ENCODE measurements at places on chromosomes 3 and 15.

DNA sequence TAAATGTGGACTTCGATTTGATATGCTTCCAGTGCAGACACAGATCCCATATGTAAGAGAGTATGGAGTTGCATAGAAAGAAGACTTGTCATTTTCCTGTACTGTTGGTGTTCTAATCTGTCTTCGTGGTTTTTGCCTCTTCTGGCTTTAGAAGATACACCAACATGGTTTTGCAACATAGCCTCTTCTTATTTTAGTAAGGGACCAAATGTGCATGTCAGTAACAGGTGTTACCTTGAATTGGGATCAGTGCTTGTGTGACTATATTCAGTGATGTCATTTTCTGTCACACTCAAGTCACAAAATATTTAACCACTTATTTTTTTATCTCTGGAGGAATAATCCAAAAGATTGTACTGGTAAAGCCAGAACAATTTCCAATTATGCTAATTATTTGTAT is 140.4 kb downstream of the SNRPN start:
- no peak for DNase-seq

- no peak for DNase-seq
These were observed 98.1 kb downstream of the XXYLT1 start for GRCh38 chr3:195172896-195173295.

DNA sequence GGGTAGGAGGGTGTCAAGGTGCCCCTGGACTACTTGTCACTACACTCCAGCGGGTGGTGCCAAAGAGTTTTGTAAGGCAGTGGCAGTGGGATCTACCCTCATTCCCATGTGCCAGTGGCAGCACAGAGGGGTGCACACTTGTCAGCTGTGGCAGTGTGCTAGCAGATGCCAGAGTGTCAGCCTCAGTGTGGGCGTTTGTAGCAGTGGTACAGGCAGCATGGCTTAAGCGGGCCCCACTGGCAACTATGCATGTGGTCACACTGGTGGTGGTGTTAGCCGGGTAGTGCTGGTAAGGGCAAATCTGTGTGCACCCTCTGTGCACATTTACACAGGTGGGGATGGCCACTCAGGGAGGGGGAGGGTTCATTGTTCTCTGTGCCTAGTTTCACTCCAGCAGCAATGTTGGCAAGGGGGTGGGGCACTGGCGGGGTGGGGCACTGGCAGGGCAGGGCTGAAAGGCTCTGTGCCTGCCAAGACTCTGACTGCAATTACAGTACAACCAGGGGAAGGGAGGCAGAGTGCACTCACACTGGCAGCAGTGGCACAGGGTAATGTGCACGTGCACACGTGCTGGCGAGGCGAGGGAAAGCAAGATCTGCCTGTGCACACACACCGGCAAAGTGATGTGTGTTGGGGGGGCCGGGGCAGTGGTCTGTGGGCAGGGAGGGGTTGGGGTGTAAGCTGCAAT is 31.8 kb downstream of the MYO9A start:
- no peak for DNase-seq

- DNase-seq = no peak
These were observed 129.1 kb upstream of the UMPS start for GRCh38 chr3:124601190-124601589.

GRCh38 chr3:27677565-27677964 is 44.6 kb downstream of the EOMES start:
- DNase-seq = no peak

DNA sequence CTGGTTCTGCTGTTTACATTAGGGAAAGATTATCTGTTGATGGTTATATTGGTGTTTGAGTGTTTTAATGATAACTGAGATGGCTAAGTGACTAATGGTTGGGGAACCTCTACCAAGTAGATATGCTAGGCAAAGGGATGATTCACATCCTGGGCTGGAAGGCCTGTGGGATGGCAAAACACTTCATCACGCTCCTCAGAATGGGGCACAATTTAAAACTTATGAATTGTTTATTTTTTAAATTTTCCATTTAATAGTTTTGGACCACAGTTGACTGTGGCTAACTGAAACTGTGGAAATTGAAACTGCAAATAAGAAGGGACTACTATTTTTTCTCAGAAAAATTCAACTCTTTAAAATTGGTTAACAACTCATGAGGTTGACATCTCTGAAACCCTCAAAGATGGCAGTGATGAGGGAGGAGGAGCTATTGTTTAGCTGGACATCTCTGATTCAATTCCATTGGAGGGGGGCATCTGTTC is 100.5 kb upstream of the ZBED2 start:
- no peak for DNase-seq

DNA sequence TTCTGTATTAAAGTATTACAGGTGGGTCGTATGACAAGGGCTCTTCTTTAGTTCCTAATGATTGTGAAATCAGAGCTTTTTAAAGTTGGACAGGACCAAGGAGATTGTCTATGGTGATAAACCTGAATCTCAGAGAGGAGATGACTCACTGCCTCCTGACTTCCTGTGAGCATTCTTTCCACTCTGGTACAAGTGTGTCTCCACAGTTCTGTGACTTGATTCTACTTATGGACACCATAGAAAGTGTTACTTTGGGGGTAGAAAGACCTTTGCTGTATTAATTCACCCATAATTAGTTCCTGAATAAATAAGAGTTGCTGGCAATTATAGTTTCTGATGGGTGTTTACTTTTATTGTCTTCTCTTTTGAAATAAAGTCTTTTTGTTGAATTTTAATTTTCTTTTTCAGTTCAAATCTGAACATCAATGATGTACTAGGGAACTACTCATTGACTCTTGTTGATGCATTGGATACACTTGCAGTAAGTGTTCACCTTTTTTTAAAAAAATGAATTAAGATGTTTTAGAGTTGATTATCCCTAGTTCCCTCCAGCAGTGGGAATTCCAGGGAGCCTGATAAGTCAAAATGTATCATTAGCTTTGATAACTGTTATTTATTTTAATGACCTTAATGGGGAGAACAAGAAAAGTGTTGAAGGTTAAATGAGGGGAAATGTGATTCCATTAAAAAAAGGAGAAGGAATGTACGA is 7.4 kb downstream of the EDEM1 start:
- DNase-seq = no peak

DNA sequence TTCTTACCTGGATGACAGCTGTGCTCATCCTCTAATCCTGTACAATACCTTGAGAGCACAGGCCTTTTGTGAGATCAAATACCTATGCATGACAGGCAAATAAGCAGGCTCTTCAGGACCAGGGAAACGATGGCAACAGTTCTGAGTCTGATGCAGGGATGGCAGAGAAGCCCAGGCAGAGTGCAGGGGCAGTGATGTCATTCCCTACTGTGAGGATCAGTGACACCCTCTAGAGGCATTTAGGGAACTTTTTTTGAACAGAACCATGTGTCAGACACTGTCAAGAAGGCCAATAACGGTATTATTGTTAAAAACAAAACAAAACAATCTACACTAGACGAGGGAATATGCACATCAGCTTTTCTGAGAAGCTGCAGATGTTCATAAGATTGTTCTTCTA is 314.8 kb upstream of the CTDSPL start:
- no peak for DNase-seq

DNA sequence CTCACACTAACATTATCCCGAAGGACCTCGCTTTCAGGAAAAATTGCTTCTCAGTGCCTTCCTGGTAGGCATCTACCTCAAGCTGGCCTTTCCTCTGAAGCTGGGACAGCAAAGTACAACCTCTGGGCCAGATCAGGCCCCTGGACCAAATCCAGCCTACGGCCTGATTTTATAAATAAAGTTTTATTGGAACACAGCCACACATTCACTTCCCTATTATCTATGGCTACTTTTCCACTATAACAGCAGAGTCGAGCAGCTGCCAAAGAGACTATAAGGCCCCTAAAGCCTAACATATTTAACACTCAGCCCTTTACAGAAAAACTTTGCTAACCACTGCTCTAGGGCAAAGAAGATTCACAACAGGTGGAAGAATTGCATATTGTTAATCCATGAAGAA is 554.3 kb downstream of the NTRK3 start:
- DNase-seq = no peak

GRCh38 chr15:83844742-83845141 is 190.8 kb downstream of the ADAMTSL3 start:
- DNase-seq = no peak

- DNase-seq = no peak
These were observed 345.6 kb upstream of the PROK2 start for GRCh38 chr3:72130565-72130964.

DNA sequence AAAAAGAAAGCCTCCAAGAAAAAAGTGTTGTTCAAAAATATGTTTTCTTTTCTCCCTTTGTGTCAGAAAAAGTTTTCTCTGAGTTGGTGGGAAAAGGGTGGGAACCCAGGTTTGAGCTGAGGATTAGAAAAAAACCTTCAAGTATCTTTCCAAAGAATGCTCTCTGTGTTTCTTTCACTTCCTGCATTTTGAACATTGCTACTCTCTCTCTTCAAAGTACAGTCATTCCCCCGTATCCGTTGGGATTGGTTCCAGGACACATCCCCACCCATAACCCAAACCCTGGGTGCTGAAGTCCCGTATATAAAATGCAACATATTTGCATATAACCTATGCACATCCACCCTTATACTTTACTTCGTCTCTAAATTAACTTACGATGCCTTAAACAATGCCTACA is 139.6 kb downstream of the TMCO5A start:
- DNase-seq = no peak

DNA sequence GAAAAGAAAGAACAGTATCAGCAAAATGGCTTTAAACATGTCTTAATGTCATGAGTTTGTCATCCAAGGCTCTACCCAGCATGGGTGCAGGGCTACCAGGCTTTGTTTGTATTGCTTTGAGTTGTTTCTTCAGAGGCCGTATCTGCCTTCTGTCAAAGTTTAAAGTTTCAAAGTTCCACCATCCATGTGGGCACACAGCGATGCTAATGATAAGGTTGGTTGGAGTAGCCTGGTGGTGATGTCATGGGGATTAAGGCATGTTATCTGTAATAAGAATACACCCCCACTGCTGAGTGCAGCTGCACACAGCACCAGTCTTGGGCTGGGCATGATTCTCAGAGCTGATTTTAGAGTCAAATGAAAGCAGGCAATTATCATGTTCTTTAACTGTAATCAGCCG is 72.0 kb upstream of the LRTM1 start:
- no peak for DNase-seq

DNA sequence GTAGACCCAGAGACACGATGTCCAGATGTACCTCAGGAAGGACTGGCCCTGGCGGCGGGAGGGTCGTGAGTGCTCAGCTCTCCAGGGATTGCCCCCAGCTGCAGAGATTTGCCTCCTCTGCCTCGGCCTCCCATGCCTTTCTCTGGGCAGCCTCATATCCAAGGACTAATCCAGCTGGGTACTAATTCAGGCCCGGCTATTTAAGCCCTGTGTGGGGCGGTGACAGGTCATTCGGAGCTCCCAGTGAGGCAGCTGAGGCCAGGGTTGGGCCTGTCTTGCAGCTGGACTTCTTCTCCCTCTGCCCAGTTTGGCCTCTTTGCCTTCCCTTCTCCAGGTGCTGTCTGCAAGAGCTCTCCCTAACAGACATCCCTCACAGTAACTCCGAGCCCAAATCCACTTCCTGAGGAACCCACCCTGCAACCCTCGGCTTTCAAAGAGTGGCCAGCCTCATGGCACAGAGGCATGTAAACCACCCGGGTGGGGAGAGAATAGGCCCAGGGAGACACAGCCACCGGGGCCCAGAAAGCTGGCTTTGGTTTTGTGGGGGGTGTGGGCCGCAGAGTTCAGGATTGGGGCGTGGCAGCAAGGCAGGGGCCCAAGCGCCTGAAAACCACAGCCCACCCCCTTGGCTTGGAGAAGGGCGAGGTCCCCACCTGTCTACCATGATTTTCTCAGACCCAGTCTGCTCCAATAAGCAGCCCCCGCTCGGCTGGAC is 85.8 kb downstream of the PPCDC start:
- no peak for DNase-seq

DNA sequence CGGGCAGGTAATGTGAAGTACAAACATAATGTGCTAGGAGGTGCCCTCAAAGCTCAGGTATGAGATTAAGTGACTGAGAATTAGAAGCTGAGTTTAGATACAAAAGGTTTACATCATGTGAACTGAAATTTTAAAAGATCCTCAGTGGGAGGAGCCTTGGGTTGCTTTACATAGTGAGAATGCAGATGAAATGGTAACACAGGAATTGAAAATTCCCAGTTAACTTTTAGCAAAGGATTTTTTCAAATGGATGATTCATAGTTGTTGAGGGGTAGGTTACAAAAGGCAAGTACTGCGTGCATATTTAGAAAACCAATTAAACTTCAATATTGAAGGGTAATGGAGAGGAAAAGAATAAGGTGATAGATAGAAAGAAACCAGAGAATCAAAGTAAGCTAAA is 157.3 kb downstream of the PLCH1 start:
- no peak for DNase-seq

DNA sequence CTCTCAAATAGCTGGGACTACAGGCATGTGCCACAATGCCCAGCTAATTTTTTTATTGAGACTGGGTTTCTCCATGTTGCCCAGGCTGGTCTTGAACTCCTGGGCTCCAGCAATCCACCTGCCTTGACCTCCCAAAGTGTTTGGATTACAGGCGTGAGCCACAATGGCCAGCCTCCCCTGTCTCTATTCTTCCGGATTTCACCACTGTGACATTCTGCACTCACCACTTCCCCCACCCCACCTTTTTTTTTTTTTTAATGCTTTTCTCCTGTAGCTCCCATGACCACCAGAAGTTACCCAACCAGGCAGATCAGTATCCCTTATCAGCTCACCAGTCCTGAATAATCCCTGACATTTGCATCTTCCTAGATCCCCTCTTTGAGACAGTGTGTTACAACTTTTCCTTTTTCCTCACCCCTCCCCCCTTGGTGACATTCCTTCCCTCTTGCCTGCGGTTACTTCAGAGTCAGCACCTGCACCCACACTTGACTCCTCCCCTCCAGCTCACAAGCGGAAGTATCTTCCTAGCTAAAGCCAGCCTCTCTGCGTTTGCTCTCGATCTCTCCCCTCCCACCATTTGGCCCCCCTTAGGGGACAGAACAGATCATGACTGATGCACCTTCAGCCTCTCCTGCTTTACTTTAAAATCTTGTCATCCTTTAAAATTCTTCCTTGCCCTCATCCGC is 13.5 kb upstream of the ZNF592 start:
- peak; percentile 77 for DNase-seq

- DNase-seq = peak; percentile 43
These were observed 6.3 kb downstream of the AEN start for GRCh38 chr15:88627463-88627862.

- no peak for DNase-seq
These were observed 111.5 kb downstream of the PDZRN3 start for GRCh38 chr3:73513260-73513659.

All from germinal center (tissue), 1 donor.